ENCODE measurements at places on chromosomes 3 and 15.

DNA sequence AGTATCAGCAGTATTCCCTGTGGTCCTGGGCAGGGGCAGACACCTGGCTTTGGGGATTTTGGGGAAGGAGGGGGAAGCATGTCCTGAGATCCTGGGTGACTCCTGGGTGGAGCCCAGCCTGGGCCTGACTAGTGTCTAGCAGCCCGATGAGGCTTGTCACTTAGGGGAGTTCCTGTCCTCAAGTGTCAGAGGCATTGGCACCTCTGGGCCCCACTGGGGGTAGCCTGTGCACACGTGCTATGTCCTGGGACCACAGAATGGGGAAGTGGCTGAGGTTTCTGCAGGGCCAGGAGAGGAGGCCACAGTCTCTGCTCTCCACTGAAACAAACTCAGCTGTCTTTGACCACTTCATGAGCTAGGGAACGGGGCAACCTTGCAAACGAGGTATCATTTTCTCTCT lies 31.5 kb upstream of the ADCY5 start:
- DNase-seq = no peak

GRCh38 chr15:85579957-85580694 lies 199.7 kb downstream of the AKAP13 start:
- DNase-seq = no peak

DNA sequence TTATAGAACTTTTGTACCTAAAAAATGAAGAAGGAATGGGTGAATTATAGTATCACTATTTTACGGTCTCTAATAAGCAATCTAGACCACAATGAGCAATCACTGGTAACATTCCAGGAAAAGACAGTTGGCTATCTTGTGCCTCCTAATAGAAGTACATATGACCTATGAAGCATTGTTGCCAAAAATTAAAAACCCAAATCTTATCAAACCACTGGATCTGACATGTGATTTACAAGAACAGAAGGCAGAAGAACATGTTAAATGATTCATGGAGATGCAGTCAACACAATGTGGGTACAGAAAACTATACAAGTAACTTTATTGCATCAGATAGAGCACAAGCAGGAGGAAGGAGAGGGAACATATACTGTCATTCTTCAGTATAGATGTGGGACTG lies 14.5 kb upstream of the HYKK start:
- no peak for DNase-seq

DNA sequence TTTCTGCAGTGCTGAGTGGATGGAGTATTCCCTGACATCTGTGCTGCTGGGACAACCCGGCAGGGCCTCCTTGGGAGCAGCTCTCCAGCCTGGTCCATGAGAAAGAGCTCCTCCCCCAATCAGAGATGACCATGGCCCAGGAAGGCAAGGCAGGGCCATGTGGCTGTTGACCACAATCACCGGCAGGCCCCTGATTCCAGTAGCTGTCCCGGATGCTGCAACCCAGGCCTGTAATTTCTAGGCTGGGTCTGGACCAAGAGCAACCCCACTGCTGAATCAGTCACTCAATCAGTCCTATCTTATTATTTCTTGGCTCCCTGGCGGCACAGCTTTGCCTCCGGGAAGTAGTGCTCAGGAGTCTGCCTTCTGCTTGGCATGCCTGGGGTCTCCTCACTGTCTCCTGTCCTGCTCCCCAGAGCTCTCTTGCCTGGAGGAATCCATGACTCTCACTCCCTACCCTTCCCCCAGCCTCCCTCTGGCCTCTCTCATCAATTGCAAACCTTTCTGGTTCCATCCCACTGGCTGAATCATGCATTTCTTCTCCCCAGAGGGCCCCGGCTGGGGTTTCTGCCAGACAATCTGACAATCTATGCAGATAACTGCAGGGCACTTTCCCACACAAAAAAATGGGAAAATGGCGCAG lies 32.6 kb upstream of the ITGA11 start:
- DNase-seq = no peak

DNA sequence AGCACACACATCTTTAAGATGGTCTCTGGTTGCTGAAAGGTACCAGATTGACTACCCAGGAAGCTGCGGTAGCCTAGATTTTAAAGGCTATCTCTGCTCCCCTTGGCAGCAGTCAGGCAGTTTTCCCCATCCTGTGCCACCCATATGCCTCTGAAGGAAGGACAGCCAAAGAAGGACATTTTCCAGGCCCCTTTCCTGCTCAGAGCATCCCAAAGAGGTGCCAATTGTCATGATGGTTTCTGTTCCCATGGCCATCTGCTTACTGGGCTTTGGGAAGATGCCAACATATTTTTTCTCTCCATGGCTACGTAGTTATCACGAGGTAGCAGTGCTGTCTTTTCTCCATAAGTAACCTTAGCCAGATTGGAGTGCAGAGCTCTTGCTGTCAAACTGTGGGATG lies 39.7 kb downstream of the UNC13C start:
- no peak for DNase-seq

GRCh38 chr3:13621381-13622221 lies 72.7 kb downstream of the FBLN2 start:
- no peak for DNase-seq

DNA sequence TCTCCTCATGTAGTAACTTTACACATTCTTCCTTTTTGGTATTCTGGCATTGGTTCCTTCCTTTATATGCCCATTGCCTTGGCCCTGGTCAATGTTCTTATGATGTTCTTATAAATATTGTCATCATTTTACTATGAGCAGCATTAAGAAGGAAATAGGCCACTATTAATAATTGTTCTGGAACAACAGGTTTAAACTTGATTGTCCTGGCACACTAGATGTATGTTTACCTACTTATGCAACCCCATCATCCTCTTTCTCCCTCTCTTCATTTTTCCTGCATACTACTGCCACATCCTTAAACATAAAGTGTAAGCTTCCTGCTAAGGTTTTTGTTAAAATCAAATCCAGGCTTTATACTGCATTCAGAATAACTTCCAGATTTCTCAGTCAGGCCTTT lies 114.7 kb downstream of the THRB start:
- DNase-seq = no peak

DNA sequence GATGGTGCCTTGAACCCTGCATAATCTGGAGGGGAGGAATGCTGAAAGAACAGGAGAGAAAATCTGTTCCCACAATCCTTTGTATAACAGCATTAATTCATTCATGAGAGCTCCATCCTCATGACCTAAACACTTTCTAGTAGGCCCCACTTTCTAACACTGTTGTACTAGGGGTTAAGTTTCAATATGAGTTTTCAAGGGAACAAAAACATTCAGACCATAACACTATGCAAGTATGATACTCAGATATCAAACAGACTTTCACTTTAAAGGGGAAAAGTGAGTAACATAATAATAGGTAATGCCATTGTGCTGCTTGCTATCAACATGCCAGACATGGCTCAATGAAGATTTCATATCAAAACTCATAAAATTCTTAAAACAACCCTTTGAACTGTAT lies 32.4 kb upstream of the PLSCR2 start:
- DNase-seq = no peak

DNA sequence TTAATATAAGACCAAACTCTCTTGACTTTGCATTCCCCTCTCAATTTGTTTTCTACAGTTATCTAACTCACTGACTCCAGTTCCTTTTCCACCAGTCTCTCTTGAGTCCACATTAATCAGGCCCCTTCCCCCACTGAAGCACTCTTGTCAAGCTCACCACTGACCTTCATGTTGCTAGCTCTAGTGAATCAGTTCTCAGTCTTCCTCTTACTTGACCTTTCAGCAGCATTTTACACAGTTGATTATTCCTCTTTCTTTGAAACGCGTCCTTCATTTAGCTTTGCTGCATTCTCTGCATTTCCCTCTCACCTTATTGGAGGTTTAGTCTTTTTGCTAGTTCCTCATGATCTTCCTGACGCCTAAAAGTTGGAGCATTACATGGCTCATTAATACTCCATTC lies 8.3 kb downstream of the PPP2R3A start:
- no peak for DNase-seq

GRCh38 chr15:31444844-31445243 lies 118.2 kb downstream of the KLF13 start:
- DNase-seq = no peak

DNA sequence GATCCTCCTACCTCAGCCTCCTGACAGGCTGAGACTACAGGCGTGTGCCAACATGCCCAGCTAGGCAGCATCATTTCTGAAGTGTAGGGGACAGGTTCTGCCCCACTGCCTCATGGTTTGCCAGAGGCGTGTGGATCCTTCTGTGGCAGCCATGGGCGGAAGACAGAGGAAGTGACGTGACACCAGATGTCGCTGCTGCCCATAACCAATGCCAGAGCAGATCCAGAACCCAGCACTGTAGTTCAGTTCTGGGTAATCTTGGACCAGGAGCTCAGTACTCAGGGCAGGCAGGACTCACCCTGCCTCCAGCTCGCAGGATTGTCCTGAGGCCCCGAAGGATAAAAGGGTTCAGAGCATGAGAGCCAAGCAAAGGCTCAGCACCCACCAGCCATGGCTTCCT lies 8.2 kb downstream of the RBPMS2 start:
- DNase-seq = no peak

- DNase-seq = no peak
Measured at GRCh38 chr3:30642849-30643361, 36.5 kb downstream of the TGFBR2 start.

DNA sequence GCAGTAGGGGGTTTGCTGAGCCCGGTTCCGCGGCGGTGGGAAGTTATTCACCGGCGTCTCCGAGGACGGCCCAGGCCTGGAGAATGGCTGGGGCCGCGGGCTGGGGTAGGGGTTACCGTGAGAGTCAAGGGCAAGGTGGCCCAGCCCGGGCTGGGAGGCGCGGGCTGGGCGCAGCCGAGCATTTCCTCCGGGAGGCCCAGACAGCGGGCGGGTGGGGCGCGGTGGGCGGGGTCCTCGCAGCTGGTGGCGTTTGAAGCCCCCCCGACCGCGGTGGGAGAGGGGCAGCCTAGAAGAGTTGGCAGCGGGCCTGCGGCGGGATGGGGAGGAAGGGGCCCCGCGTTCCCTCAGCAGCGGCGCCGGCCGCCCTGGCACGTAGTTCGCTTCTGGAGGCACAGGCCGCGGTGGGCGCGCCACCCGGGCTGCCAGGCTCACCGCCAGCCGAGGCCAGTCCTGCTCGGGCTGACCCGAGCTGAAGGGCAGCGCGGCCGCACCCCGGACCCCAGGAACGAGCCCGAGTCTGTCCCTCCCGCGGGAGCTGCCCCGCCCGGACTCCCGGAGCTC lies 960 bp upstream of the KLF13 start:
- DNase-seq = peak; percentile 26

GRCh38 chr15:62472616-62473299 lies 307.7 kb upstream of the C2CD4B start:
- no peak for DNase-seq

- no peak for DNase-seq
Measured at GRCh38 chr3:9238721-9239295, 10.6 kb downstream of the SRGAP3 start.

DNA sequence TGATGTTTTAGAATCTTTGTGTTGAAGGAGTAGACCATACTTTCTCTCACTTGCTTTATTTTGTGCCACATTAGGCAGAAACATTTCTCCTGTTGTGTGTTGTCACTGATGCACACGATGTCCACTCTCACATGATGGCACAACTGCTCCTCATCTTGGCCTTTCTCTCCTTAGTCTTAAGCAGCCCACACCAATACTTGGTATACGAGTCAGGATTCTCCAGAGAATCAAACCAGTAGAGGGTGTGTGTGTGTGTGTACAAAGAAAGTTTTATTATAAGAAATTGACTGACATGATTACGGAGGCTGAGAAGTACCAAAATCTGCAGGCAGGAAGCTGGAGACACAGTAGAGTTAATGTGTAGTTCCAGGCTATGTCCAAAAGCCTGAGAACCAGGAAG lies 187.1 kb downstream of the ALCAM start:
- no peak for DNase-seq
